Non-pigmented ciliary epithelial cell (primary cell): ENCODE measurements at places on chromosomes 7 and 10.

DNA sequence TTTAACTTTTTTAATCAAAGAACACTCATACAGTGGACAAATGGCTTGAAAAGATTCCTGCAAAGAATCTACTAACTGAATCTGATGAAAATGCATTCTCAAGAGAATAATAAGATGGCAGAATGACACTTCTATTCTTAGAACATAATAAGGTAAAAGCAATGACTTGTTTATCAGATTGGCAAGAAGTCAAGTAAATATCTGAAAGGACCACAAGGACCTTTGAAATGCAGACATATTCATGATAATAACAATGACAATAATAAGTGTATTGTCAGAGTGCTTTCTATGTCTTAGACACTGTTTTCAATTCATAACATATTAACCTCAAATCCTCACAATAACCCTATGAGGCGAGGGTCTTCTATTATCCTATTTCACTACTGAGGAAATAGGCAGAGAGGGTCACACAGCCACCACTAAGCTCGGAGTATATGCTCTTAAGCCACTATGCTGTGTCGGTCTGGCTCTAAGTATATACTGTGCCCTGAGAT lies 10.6 kb downstream of the HACD1 start:
- no peak for DNase-seq

GRCh38 chr7:90892213-90892612 lies 296.1 kb downstream of the CDK14 start:
- no peak for DNase-seq

GRCh38 chr7:89761173-89761572 lies 393.1 kb upstream of the STEAP1 start:
- DNase-seq: no peak

GRCh38 chr10:24469993-24470392 lies 253.7 kb downstream of the ARHGAP21 start:
- DNase-seq: no peak

DNA sequence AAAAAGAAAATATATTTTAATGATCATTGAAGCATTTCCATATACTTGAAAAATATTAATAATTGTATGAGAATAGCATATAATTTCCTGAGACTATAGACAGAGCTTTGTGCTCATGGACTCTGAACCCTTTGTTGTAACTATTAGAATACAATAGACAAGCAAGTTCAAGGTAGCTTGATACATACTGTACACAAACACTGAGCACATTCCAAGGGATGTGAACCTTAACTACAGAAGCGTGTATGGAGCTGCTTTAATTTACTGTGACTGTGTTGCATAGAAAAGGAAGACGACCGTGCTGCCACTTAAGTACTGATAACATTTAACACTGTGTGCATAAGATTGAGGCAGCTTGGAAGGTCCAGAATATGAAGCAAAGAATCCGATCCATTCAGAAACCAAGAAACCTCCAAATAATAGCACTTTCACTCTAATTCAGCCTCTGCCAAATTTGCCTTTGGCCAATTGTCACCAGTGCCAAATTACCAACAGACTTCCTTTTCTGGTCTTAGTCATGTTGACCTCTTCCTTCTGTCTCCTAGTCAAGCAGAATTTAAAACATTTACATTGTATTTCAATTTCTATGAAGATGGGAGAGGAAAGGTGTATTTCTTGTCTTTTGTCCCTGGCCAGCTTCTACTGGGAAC lies 566.1 kb upstream of the GALNT17 start:
- DNase-seq: no peak

- no peak for DNase-seq
Measured at GRCh38 chr10:88110822-88111221, 247.4 kb downstream of the PTEN start.

DNA sequence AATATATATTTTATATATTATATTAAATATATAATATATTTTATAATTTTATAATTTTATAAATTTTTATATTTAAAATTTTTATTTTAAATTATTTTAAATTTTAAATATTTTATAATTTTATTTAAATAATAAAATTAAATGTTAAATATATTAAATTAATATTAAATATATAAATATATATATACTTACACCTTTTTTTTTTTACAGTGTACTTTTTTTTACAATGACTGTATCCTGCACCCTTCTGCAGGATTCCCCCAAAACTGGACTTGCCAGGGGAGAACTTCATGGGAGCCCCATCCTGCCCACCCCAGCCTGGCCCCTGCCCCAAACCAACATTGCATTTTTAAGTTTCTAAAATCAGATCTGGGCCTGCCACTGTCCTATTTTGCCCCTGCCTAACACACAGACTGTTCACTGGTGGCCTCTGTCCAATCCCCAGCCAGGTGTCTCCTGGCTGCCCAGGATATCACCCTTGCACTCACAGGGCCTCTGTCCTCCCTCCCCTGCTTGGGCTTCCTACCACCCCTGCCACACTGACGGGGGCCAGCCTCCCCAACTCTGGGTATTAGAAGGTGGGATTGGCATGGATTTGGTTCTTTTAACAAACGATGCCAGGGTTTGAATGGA lies 138.0 kb downstream of the ADCY1 start:
- no peak for DNase-seq

- no peak for DNase-seq
Measured at GRCh38 chr10:1516492-1517165, 220.7 kb downstream of the ADARB2 start.

DNA sequence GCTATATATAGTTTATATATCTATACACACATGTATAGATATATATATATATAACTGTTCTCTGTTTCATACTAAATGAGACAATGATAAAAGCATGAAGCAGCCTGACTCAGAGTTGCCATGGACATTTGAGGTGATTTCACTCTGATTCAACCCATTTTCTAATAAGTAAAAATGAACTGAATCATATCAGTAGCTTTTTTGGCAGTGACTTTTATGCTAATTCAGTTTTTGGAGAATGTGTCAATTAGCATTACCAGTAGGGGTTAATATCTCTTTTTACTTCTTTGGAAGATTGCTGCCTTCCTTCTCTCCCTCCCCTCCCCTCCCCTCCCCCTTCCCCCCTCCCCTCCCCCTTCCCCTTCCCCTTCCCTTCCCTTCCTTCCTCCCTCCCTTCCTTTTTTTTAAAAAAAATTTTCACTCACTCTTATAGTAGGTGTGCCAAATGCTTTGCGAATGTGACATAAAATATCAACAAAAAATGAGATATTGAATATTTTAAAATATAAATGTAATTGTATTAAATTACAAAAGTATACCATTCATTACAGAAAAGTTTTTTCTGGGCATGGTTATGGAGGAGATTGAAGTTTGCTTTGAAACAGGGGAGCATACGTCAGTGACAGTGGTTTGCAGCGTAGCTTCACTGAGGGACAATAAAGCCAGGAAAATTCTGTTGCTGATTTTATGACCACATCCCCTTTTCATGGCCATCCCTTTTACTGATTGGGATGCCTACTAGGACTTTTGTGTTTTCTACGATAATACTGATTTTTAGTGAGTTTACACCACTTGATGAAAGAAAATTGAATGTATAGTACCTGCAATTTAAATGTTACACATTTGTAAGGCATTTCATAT lies 64.0 kb upstream of the KLF6 start:
- no peak for DNase-seq

- DNase-seq: no peak
Measured at GRCh38 chr10:80100861-80101695, 22.6 kb downstream of the TMEM254 start.

GRCh38 chr10:71756311-71757191 lies 16.8 kb downstream of the VSIR start:
- no peak for DNase-seq

DNA sequence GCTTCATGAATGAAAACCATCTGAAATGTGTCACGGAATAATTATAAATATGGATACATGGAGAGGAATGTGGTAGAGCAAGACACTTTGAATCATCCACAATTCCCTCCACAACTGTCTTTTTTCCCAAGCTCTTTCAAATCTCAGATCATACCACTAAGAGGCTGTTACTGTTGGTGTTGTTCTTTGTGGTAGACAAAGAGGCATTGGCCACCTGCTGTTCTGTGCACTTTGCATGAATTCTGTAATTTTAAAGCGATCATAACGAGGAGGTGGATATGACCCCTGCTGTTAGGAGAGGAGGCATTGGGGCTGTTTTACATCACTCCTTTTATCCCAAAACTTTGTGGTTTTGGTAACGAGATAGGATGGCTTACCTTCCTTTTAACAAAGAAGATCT lies 141.2 kb upstream of the KLF6 start:
- DNase-seq: no peak

DNA sequence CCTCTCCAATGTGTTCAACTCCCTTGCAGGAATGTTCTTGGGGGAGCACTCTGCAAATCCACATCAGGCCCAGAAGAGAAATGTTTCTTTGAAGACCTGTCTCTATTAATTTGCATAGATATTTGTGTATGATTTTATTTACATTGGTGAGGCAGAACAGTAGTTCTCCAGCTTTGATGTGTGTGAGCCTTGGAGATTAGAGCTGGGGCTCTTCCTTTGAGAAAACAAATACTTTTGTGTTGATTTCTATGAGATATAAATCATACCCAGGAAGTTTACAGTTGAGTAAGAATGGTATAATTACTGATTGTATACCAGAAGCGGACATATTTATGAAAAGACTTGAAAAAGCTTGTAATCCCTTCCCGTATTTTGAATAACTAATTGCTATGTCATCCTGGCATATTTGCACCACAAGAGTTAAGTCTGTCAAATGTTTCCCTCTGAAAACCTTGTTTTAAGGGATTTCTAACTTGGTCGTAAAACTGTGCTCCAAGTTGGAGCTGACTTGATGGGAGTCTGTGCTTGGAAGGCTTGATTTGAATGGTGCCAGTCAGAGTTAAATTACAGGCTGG lies 468.5 kb downstream of the LRMDA start:
- DNase-seq: no peak

GRCh38 chr7:141511316-141511675 lies 39.9 kb upstream of the AGK start:
- no peak for DNase-seq

GRCh38 chr10:122255509-122256301 lies 15.4 kb upstream of the BTBD16 start:
- no peak for DNase-seq

GRCh38 chr10:78471723-78472550 lies 438.3 kb downstream of the RPS24 start:
- DNase-seq: no peak

DNA sequence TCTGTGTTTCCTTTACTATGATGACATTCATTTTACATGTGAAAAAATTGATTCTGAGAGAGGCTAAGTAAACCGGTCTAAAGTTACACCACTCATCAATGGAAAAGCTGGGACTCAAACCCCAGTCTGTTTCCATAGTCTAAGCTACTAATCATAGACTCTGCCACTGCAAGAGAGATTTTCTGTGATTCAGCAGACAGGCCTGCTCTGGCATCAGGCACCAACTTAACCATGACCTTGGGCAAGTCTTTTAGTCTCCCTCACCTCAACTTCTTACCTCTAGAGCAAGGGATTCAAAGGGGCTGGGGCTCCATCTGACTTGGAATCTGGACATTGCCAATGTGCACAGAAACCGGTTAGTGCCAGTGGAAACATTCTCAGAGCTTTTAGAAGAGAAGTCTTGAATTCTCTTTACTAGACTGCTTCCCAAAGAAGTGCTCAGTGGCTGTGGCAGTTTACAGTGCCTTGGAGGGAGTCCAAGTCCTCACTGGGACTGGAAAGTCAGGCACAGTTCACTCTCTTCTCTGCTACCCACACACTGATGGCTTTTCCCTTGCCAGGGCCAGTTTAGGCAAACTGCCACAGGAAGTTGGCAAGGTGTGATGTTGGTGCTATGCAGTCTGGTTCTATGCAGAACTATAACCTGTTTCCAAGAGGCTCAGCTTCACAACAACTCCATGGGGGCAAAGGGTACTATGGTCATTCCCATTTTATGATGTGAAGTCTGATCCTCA lies 4.5 kb upstream of the BLNK start:
- no peak for DNase-seq

- DNase-seq: no peak
Measured at GRCh38 chr7:3722396-3722922, 421.4 kb downstream of the SDK1 start.

DNA sequence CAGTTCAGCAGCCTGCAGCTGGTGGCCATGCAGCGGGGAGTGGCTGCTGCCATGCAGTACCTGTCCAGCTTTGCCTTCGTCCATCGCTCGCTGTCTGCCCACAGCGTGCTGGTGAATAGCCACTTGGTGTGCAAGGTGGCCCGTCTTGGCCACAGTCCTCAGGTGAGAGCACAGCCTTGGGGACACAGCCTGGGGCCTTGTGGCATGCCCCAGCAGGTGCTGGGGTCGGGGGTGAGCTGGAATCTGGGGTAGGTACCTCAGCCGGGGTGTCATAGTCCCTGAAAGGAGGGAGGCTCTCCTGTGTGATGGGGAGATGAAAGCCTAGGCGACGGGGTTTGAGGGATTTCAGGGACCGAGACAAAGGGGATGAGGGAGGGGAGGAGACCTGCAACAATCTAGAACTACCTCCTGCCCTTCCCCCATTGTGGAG lies 14.1 kb downstream of the EPHB6 start:
- DNase-seq: no peak

GRCh38 chr10:71575451-71575850 lies 144.1 kb downstream of the C10orf105 start:
- no peak for DNase-seq

DNA sequence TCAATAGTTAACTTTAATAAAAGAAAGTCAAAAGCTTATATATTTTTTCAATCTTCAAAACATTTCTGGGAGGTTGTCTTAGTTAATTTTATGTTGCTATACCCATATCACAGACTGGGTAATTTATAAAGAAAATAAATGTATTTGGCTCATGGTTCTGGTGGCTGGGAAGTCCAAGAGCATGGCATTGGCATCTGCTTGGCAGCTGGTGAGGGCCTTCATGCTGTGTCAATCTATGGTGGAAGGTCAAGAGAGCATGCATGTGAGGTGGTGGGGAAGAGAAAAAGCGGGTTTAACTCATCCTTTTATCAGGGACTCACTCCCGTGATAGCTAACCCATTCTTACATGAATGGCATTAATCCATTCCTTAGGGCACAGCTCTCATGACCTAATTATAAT lies 119.8 kb downstream of the EGFR start:
- DNase-seq: no peak

- DNase-seq: no peak
Measured at GRCh38 chr7:111736552-111736874, 174.2 kb upstream of the IMMP2L start.

GRCh38 chr10:122279725-122280141 lies 8.6 kb downstream of the BTBD16 start:
- DNase-seq: no peak

GRCh38 chr7:14270099-14270498 lies 280.6 kb upstream of the ETV1 start:
- no peak for DNase-seq

GRCh38 chr10:123930340-123931001 lies 38.9 kb upstream of the CPXM2 start:
- no peak for DNase-seq

DNA sequence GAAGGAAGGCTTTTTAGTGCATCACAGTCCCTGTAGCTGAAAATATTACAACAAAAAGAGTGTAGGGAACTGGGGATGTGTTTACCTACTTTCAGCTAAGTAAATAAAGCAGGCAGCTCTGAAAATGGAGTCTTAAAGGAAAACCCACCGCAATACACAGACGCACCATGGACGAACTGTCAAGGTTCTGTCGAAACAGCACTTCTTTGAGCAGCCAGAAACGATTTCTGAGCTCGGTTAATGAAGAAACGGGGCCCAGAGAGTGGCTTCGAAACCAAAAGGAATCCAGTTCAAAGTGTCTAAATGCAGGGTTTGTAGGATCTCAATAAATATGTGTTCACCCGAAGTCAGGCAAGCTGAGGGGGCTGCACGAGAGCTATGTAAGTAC lies 275.4 kb upstream of the NEBL start:
- DNase-seq: no peak

GRCh38 chr10:32943395-32943794 lies 14.6 kb downstream of the ITGB1 start:
- no peak for DNase-seq

GRCh38 chr10:111705021-111705420 lies 478.5 kb downstream of the GPAM start:
- DNase-seq: no peak
